ENCODE measurements at places on chromosomes 5 and 9.

- DNase-seq, result no peak
These were observed 6.2 kb upstream of the TNFSF8 start for GRCh38 chr9:114936581-114936980.

- no peak for DNase-seq
These were observed 159.4 kb upstream of the NR3C1 start for GRCh38 chr5:143562935-143563334.

DNA sequence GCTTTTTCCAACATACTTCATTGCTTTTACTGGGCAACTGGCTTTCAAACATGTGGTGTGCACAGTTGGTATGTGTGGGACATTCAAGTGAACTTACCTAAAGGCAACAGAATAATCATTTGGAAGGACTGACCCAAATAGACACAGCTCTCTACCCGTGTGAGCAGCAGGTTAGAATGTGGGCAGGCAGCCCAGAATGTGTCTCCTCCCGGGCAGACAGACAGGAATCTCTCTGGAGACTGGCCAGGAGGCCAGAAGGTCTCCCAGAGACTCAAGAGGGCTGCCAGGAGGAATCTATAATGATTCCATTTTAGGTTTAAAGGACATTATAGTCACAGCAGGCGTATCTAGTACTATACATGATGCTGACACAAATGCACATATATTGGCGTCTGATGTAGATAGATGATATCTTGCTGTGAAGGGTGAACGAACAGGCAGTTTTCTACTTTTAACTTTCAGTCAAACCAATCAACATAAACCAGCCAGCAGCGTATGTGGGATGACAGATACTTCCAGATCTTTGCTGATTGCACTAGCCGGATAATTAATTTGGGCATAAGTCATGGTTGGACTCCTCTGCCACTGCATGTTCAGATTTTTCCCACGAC is 297.4 kb upstream of the ZNF608 start:
- no peak for DNase-seq

DNA sequence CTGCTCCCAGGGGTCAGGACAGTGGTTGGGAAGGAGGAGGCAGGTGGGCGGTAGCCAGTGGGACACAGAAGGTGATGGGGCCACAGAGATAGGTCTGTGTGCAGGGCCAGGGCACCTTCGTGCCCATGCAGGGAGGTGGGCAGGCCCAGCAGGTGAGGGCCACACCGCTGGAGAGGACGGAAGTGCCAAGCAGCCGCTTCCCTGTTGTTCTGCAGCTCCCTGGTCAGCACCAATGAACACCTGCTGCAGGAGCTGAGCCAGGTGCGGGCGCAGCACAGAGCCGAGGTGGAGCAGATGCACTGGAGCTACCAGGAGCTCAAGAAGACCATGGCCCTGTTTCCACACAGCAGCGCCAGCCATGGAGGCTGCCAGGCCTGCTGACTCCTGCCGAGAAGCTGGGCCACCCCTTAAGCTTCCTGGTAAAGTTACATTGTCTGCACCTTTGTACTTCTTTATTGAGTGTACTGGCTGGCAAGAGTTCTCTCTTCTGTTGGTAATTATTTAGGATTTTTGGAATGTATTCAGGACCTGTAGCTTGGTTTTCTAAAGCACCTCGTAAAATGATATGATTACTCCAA is 40.3 kb downstream of the TPPP start:
- DNase-seq, result no peak

GRCh38 chr5:16135506-16135905 is 44.1 kb downstream of the MARCHF11 start:
- no peak for DNase-seq

GRCh38 chr5:149616727-149617285 is 35.5 kb downstream of the ARHGEF37 start:
- DNase-seq, result no peak

DNA sequence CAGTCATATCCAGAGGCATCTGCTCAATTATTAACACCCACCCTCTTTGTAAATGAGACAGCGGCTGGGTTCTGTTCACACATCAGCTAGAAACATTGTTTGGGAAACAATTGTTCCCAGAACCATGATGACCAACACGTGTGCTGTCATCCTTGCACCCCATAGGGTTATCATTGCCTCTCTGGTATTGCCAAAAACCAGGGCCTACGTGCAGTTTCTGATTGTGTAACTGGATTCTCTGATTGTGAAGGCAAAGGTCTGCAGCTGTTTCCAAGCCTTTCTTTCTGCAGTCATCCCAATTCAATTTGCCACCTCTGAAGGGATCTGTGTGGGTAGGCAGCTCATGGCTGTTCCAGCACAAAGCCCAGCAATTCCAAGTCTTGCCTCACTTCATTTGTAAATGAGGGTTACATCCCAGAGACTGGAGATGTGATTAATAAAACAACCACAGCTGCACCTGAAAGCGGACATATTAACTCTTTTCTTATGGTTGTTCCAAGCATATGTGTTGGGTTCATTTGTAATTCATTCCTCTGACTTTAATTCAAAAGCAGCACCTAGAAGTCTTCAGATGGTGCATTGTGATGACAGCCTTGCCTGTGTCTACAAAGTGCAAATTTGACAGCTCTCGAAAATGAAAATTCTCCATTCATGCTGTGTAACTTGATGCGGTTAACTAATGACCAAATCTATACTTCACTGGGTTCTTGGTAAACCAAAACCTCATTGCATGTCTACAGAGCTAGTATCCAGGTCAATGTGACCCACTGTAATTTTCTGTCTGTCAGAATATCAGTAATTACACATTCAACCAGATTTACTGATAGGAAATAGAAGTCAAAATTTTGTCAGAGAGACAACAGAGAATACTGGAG is 66.6 kb downstream of the YIPF5 start:
- no peak for DNase-seq

Measured in T-helper 1 cell (primary cell).